ENCODE measurements at places on chromosomes 11 and 22. TPM values are rescaled to one million over a fixed set of nuclear protein-coding genes. Genes with fewer than 3 reads are reported as not detected.

XKR3 gene
- not detected for total RNA-seq

JHY gene
- 1.5 TPM for total RNA-seq

INS gene
- total RNA-seq, result not detected

FAM168A gene
- 7.7 TPM for total RNA-seq

DRD4 gene
- total RNA-seq, result not detected

SHANK2 gene
- total RNA-seq, result 9.6 TPM

DERL3 gene
- 1.2 TPM for total RNA-seq

FADS2 gene
- total RNA-seq, result 63.5 TPM

NEAT1 gene
- total RNA-seq, result 67.4 TPM

MIEF1 gene
- total RNA-seq, result 27.3 TPM

PRAME gene
- total RNA-seq, result not detected

MMP8 gene
- 0.24 TPM for total RNA-seq

BTBD18 gene
- under 0.01 TPM for total RNA-seq

LINC01488 gene
- not detected for total RNA-seq

DDI1 gene
- not detected for total RNA-seq

CNIH2 gene
- not detected for total RNA-seq

RASGRP2 gene
- total RNA-seq, result 0.48 TPM

CST6 gene
- 33.7 TPM for total RNA-seq

MUC5AC gene
- total RNA-seq, result not detected

APOBEC3A gene
- 0.72 TPM for total RNA-seq

FUT4 gene
- 1.5 TPM for total RNA-seq

NOX4 gene
- total RNA-seq, result 0.64 TPM

TRMT112 gene
- total RNA-seq, result 255 TPM

C11orf24 gene
- 31.8 TPM for total RNA-seq

OR51B4 gene
- total RNA-seq, result not detected

PIWIL4 gene
- 1.2 TPM for total RNA-seq

USP28 gene
- total RNA-seq, result 43.1 TPM

OR4A5 gene
- not detected for total RNA-seq

LRRC10B gene
- total RNA-seq, result not detected

MOV10L1 gene
- total RNA-seq, result 0.64 TPM

RDX gene
- 96.3 TPM for total RNA-seq

WBP2NL gene
- under 0.01 TPM for total RNA-seq

APOA4 gene
- total RNA-seq, result not detected

OR8G1 gene
- total RNA-seq, result not detected

PLEKHA7 gene
- 2.3 TPM for total RNA-seq

CARNS1 gene
- not detected for total RNA-seq

NDUFC2 gene
- 63.9 TPM for total RNA-seq

FOSL1 gene
- 7.0 TPM for total RNA-seq

RASL10A gene
- total RNA-seq, result not detected

POGLUT3 gene
- total RNA-seq, result 8.5 TPM

POU2AF1 gene
- total RNA-seq, result not detected

TESMIN gene
- total RNA-seq, result 6.7 TPM

AMPD3 gene
- total RNA-seq, result 8.2 TPM

TMPRSS5 gene
- total RNA-seq, result not detected

JAML gene
- total RNA-seq, result not detected

ACO2 gene
- total RNA-seq, result 64.3 TPM

AP1B1 gene
- 64.3 TPM for total RNA-seq

OR51E2 gene
- total RNA-seq, result under 0.01 TPM

MFNG gene
- total RNA-seq, result 0.43 TPM

CPT1A gene
- total RNA-seq, result 10.6 TPM

P2RX6 gene
- total RNA-seq, result not detected

FGF3 gene
- not detected for total RNA-seq

NELL1 gene
- total RNA-seq, result not detected

SERPIND1 gene
- not detected for total RNA-seq

ACTN3 gene
- not detected for total RNA-seq

ROM1 gene
- total RNA-seq, result 3.0 TPM

LMO2 gene
- 0.96 TPM for total RNA-seq

KCNJ1 gene
- 0.43 TPM for total RNA-seq

C11orf16 gene
- not detected for total RNA-seq
